Neuronal stem cell (in vitro differentiated cells): ENCODE measurements at places on chromosomes 12 and 14.

- DNase-seq, result no peak
These were observed 9.2 kb downstream of the HEBP1 start for GRCh38 chr12:12990700-12991468.

DNA sequence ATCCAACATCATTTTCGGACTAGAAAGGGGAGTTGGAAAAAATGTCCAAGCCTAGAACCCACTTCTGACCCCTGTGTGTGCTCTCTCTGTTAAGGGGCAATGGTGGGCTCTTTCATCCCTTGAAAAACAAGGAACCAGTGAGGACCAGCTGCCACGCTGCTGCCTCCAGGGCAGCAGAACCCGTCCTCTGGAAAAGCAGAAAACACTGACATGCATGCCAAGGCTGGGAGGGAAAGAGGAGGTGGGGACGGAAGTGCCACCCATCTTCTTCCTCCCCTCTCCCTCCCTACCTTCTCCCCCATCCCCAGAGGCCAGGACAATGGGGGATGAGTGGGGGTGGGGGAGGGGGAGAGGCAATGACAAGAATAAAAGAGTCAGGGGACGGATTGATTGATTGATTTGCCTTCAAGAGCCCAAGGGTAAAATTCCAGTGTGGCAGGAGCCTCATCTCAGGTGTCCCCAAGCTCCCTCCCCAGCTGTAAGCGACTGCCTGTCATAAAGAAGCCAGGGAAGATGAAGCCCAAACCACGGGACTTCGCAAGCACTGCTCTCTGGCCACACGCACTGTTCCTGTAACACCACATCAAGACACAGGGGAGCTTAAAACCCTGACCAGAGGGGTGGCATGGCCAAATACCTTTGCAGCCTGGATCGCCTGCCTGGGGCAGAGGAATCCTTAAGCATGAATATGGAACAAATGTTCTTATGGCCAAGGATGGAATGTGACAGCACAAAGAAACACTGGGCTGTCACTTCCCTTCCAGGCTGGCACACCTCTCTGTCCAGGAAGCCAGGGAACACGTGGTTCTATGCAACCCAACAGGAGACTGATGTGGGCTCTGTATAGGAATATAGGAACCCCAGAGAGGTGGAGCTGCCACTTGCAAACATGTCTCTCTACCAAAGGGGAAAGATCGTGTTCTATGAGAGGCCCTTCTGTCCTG is 38.9 kb upstream of the BDKRB2 start:
- DNase-seq, result no peak

DNA sequence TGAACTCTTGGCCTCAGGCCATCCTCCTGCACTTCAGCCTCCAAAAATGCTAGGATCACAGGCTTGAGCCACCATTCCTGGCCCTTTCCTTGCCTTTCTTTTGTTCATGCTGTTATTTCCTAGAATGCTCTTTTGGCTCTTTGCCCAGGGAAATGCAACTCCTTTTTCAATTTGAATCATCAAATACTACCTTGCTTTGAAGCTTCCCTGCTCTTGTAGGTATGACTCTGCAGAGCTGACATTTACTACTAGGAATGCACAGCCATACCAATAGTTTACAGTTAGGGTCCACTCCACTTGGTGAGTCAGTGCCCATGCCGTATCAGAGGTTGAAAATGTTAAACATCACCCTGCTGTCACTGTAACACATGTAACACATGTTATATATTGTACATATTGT is 107.0 kb upstream of the CRY1 start:
- DNase-seq, result no peak

DNA sequence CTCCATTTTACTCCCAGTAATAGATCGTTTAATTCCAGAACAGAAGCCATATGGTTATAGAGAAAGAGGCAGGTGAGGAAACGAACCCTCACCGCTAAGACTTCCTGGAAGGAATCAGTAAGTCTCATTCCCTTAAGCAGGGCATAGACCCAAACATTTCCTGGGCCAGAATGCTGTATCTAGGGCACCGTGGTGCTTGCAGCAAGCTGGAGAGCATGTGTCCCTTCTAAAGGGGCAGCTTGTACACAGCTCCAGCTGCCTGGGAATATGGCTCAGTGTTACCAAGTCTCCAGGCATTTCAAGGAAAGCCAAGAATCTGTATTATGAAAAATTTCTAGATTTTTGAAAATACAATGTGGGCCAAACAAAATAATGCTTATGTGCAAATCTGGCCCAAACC is 73.4 kb downstream of the PPM1H start:
- DNase-seq, result no peak

- no peak for DNase-seq
These were observed 14.7 kb downstream of the PLEKHG6 start for GRCh38 chr12:6324936-6325750.

DNA sequence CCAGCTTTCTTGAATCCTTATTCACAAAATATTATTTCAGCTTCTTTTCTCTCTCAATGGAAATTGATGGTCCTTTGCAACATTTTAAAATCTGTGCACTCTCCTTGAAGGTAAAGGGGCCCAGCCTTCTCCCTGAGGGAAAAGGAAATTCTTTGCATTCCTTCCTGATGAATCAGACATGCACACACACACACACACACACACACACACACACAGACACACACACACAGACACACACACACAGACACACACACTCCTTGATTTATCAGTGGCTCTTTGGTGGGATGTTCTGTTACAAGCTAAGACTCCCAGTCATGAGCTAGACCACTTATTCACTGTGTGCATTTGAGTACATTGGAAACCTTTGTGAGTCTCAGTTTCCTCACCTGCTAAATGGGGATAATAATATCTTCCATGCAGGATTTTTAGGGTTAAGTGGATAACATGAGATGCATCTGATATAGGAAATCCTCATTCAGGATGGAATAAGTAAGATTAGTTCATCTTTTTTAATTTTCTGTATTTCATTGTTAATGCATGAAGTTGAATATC is 45.1 kb upstream of the HMGA2 start:
- peak; percentile 12 for DNase-seq

GRCh38 chr14:68757618-68758081 is 35.2 kb downstream of the ZFP36L1 start:
- DNase-seq, result no peak

DNA sequence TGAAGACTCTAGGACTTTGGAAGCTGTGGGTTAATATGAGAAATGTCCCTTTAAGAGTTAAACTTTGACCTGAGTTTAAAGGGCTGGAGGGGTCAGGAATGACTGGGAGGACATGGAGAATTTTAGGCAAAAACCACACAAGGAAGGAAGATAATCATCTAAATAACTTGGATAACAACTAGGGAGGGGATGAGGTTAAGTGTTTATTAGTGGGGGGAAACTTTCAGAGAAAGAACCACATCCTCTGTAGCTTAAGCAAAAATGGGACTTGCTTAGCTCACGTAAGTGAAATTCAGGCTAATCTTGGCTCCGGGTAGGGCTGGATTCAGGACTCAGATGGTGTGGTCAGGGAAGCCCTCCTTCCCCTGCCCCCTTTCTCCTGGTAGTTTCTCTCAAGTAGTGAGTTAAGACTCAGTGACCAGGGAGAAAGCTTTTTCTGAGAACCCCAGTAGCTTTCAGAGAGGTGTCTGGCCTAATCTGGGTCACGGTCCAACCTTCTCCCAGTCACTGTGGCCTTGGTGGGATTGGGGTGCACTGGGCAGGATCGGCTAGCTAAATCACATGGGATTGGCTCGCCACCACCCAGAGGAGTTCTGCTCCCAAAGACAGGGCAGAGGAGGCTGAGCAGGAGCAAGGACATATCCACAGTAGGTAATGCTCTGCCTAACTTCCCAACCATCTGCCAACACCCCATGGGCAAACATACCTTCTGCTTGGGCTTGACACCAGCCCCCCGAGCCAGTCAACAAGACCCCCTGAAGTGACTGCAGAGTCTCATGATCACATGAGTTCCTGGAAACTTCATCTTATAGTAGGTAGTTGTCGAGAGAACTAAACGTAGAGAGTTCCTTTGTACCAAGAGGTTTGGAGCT is 52.8 kb downstream of the ARF6 start:
- no peak for DNase-seq

DNA sequence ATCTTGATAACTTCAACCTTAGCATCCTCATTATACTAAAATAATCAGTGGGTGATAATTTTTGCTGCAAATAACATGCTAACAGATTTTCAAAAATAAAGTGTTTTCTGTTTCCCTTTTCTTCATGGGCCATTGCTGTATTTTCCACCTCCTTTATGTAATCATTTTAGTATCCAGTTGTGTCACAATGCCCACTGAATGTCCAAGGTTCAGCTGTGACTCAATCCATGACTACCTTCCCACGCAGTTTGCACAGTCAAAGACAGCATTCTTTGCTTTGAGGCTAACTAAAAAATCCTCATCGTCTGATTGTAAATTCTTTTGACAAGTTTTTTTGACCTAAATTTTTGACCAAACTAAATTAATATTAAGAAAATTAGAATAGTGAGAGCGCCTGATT is 474.1 kb downstream of the FLRT2 start:
- no peak for DNase-seq

DNA sequence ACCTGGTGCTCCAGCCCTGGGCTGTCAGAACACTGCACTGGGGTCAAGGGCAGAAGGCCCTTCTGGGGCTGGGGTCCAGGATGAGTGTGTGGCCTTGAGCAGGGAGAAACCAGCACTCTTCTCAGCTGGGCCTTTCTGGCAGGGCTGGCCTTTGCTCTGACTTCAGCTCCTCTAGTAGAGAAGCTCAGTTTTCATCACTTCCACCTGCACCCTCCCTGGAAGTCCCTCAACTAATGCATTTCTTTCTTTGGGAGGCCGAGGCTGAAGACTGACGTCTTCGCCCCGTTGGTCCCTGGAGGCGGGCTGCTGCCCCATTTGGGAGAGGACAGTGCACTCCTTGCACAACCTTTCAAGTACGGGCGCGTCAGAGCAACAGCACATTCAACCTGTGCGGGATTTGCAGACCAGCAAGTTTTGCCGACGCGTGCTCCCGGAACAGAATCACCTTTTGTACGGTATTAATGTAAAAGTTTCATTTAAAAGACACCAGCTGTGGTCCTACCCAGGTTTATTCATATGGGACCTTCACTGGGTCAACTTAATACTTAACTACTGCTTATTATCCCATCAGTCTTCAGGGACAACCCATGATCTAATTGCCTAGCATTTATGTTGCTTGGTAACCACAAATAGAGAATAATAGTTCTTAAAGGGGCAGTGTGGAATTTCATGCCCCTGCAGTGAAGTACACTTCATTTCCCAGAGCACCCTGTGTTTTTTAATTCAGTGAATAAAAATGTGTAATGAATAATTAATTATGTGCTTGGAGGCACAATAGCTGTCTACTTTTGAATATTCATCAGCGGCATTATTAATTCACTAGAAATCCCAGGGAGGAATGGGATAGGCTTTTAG is 134.8 kb upstream of the VRK1 start:
- DNase-seq, result no peak

- no peak for DNase-seq
These were observed 362.6 kb downstream of the DAD1 start for GRCh38 chr14:22226381-22226780.

- no peak for DNase-seq
These were observed 182.6 kb upstream of the PZP start for GRCh38 chr12:9390761-9391160.

GRCh38 chr12:105922670-105923102 is 216.1 kb downstream of the NUAK1 start:
- DNase-seq, result no peak

GRCh38 chr12:89674326-89674942 is 34.2 kb downstream of the ATP2B1 start:
- no peak for DNase-seq

DNA sequence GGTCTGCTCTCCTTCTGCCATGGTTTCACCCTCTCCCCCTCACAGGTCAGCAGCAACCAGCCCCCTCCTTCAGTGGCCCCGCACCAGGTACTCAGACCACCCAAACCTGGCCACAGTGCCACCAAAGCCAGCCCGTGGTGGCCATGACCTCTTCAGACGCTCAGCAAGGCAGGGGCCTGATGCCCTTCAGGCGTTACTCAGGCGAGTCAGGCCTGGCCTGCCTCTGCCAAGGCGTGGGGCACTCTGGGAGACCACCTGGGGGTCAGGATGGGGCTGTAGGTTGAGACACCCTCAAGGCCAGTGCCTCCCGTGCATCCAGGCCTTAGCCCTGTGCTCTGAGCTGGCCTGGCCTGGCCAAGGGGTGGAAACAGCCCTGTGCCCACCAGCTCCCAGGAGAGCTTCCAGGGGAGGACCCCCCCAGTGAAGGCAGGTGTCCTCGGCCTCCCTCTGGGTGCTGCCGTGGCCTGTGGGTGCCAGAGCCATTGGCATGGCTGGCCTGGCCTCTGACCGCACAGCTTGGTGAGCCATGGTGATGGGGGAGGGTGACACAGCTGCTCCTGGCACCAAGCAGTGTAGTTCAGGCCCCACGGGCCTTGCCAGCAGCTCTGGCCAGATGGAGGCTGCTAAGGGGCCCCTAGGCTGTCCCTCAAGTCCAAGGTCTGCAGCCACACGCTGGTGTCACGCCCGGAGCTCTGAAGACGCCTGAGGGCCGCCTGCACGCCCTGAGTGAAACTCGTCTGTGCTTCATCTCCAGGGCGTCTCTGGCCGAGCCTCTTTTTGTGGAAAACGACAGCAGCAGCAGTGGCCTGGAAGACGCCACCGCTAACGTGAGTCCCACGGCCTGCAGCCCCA is 15.1 kb downstream of the XRCC3 start:
- DNase-seq, result no peak

GRCh38 chr14:50109342-50109741 is 7.0 kb downstream of the VCPKMT start:
- DNase-seq, result no peak

- no peak for DNase-seq
These were observed 25.8 kb downstream of the GPR135 start for GRCh38 chr14:59439256-59439965.

DNA sequence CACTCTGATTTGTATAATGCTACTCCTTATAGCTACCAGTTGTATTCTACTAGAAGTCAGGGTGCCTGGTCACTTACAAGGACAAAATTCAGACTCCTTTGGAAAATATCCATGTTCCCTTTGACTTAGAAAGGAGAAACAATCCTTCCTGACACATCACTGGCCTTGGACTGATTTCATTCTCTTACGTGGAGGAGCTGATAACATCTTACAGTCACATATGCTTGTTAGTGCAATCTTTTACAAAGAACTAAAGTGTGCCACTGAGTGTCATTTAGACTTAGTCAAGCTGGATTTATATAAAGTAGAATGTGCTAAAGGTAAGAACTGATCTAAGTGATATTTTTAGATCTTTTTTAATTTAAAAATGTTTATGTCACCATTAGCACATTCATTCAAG is 131.0 kb upstream of the TMTC2 start:
- no peak for DNase-seq

DNA sequence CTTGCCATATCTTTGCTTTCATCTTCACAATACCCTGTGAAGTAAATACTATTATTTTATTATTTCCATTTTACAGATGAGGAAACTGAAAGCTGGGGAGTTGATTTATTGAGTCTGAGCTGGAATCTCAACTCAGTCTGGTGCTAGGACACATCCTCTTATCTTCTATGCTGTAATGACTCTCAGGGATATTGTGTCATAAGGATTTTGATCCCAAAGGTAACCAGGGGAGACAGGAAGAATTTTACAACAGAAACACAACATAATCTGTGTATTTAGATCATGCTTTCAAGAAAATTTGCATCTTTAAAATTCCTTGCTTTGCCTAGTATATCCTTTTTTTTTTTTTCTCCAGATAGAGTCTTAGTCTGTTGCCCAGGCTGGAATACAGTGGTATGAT is 123.3 kb upstream of the BTG1 start:
- DNase-seq, result no peak
